ENCODE measurements at places on chromosomes 6 and 20. TPM values are rescaled to one million over a fixed set of nuclear protein-coding genes. Genes with fewer than 3 reads are reported as not detected.

DNA sequence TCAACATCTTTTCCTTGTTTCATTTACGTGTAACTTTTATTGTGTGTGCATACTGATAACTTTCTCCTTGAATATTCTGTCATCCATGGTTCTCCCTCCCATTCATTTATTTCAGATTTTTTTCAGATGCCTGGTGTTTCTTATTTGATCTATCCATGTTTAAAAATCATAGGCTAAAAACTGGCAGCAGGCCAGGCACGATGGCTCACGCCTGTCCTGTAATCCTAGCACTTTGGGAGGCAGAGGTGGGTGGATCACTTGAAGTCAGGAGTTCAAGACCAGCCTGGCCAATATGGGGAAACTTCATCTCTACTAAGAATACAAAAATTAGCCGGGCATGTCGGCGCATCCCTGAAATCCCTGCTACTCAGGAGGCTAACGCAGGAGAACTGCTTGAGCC lies 31.1 kb downstream of the ABT1 start:
- no peaks in the 10 kb centered on the region for H3K27me3 ChIP-seq
- H3K4me1 ChIP-seq = no peaks in the 10 kb centered on the region
- no peak overlapping the region for H3K4me3 ChIP-seq
- no peak for DNase-seq
- H3K36me3 ChIP-seq = no peaks in the 10 kb centered on the region
- H3K27ac ChIP-seq = no peak overlapping the region

DNA sequence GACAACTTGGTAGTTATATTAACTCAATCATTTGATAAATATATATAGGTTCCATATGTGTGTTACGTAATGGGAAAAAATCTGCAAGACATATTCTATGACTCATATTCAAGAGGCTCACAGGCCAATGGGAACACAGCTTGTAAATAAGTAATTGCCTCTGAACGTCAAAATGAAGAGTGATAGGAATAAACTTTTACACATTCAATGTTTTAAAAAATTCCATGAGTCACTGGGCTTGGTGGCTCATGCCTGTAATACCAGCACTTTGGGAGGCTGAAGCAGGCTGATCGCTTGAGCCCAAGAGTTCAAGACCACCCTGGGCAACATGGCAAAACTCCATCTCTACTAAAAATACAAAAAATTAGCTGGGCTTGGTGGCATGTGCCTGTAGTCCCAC lies 209.4 kb upstream of the MCHR2 start:
- DNase-seq = no peak
- H3K27me3 ChIP-seq = no peaks in the 10 kb centered on the region
- no peaks in the 10 kb centered on the region for H3K36me3 ChIP-seq
- no peaks in the 10 kb centered on the region for H3K4me1 ChIP-seq
- H3K4me3 ChIP-seq = no peak overlapping the region

The SIRPB1 gene
- 2.6 TPM for total RNA-seq

The MROH8 gene
- 2.8 TPM for total RNA-seq

The TREML1 gene
- 0.98 TPM for total RNA-seq

The C20orf144 gene
- 0.33 TPM for total RNA-seq

DNA sequence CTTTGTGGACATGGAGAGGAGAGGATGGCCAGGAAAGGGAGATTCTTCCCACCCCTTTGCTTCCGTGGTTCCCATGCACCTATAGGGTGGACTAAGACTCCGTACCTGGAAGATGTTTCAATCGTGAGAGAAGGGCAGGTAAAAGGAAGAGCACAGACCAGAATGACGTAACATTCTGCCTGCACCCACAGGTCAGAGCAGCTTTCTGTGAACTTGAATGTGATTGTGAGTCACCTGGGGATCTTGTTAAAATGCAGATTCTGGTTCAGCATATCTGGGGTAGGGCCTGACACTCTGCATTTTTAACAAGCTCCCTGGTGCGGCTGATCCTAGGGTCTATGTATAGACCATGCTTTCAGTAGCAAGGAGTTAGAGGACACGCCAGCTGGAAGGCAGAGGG lies 164.1 kb upstream of the SGK1 start:
- no peaks in the 10 kb centered on the region for H3K4me1 ChIP-seq
- no peak overlapping the region for H3K27ac ChIP-seq
- no peak overlapping the region for H3K4me3 ChIP-seq
- no peaks in the 10 kb centered on the region for H3K36me3 ChIP-seq

- H3K4me1 ChIP-seq = no peaks in the 10 kb centered on the region
- no peak for DNase-seq
- no peak overlapping the region for H3K27ac ChIP-seq
- H3K36me3 ChIP-seq = no peaks in the 10 kb centered on the region
These were observed 128.7 kb upstream of the CST7 start for GRCh38 chr20:24820345-24820744.

- H3K36me3 ChIP-seq = no peaks in the 10 kb centered on the region
- DNase-seq = no peak
- no peak overlapping the region for H3K27ac ChIP-seq
- no peaks in the 10 kb centered on the region for H3K4me1 ChIP-seq
These were observed 247.9 kb upstream of the BMP2 start for GRCh38 chr20:6519556-6519955.

GRCh38 chr6:35508027-35508426 lies 4.7 kb downstream of the TULP1 start:
- H3K4me3 ChIP-seq = no peak overlapping the region
- H3K36me3 ChIP-seq = no peaks in the 10 kb centered on the region
- H3K4me1 ChIP-seq = no peaks in the 10 kb centered on the region

- no peaks in the 10 kb centered on the region for H3K36me3 ChIP-seq
- H3K27me3 ChIP-seq = no peaks in the 10 kb centered on the region
- no peak overlapping the region for H3K4me3 ChIP-seq
- no peak overlapping the region for H3K27ac ChIP-seq
- DNase-seq = no peak
- H3K4me1 ChIP-seq = no peaks in the 10 kb centered on the region
These were observed 116.2 kb upstream of the MYL9 start for GRCh38 chr20:36425166-36425565.

The PAK5 gene
- total RNA-seq = not detected

- no peak for DNase-seq
- no peak overlapping the region for H3K27ac ChIP-seq
- no peaks in the 10 kb centered on the region for H3K27me3 ChIP-seq
- H3K4me3 ChIP-seq = no peak overlapping the region
These were observed 6.7 kb downstream of the PHACTR2 start for GRCh38 chr6:143684486-143684885.

The SLC35F1 gene
- 0.80 TPM for total RNA-seq

The TGIF2 gene
- 9.9 TPM for total RNA-seq

DNA sequence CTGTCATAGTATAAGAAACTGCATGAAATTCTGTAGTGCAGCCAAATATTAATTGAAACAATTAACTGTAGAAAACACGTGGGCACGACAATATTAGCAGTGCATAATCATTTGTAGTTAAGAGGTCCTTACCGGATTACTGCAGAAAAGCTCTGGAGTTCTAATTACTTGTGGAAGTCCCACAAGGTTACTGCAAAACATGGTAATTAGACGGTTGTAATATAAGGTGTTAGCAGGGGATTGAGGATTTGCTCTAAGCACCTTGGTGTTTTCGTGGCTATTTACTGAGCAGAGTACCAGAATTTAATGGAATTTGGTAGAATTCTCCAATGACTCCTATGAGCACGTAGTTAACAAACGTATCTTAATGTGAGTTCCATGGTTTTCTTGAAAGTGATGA lies 473.6 kb upstream of the AGPAT4 start:
- no peaks in the 10 kb centered on the region for H3K4me1 ChIP-seq
- no peak overlapping the region for H3K27ac ChIP-seq
- H3K36me3 ChIP-seq = no peaks in the 10 kb centered on the region
- no peak overlapping the region for H3K4me3 ChIP-seq

DNA sequence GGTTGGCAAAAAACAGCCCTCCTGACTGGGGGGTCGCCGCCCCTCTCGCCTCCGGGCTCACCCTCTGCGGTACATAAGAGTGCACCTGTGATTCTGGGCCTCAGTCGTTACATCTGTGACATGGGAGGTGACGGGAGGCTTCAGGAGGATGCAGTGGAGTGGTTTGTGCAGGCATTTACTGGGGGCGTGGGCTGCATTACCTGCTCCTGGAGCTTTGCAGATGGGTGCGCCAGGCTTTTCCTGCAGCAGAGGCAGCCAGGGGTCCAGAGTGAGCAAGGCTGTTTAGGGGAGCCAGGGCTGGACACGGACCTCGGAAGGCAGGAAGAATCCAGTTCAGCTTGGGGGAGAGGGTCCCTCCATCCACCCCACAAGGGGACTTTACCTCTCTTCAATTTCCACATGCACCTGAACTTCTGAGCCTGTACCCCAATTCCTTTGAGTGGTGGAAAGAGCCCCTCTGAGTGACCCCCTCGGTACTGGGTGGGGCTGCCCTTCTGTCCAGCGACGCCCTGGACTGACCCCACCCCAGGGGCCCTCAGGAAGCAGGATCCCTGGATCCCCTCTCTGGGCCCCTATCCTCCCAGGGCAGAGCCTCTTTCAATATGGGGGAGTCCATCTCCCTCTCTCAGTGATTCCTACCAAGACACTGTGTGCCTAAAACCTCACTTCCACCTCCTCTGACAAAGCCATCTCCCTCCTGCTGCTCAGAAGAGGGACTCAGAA lies 134.0 kb downstream of the TAF4 start:
- H3K27me3 ChIP-seq = no peaks in the 10 kb centered on the region
- no peak overlapping the region for H3K27ac ChIP-seq
- H3K4me3 ChIP-seq = no peak overlapping the region
- no peak for DNase-seq

Measured in breast epithelium (tissue), 4 donors.